Occipital lobe (tissue), 3 donors: ENCODE measurements at places on chromosomes 3 and 15.

DNA sequence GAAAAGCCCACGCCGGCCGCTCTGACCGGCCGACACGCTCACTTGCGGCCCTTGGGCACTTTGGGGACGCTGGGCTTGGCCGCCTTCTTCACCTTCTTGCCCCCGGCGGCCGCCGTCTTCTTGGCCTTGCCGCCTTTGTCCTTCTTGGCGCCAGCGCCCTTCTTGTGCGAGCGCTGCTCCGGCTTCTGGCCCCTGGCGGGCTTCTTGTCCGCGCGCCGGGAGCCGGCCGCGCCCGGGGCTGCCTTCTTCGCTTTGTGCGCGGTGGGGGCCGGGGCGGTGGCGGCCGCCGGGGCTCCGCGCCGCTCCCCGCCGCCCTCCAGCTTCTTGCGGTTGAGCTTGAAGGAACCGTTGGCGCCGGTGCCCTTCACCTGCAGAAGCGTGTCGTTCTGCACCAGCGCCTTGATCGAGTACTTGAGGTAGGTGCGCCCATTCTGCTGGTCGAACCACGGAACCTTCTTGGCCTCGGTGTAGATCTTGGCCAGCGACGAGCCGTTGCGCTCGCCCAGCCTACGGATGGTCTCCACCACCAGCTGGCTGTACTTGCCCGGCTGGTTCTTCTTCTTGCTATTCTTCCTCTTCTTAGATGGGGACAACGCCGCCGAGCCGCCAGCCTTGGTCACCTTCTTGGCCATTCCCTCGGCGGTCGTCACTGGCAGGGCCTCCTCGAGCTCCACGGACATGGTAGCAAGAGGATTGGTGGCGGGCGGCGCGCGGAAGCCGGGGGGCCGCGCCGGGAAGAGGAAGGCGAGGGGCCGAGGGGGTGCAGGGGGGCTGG, 36.7 kb downstream of the HMCES start:
- no peak for DNase-seq

DNA sequence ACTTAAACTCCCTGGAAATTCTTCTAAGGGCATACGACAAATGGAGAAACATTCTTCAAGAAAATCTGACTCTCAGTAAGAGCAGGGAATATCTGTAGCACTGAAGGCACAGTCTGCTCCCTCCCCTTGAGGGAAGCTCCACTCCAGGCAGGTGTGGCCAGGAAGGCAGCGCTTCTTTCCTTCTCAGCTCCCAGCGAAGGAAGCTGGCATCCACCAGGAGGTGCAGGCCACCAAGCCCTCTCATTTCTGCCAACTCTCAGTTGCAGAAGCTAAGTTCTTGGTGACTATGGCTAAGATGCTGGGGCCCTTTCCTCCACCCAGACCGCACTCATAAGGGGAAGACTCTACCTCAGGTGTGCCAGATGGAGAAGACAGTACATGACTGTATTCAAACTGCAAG, 37.7 kb upstream of the SLC41A3 start:
- DNase-seq: no peak

GRCh38 chr3:132016061-132017041, 18.5 kb downstream of the CPNE4 start:
- DNase-seq: no peak

DNA sequence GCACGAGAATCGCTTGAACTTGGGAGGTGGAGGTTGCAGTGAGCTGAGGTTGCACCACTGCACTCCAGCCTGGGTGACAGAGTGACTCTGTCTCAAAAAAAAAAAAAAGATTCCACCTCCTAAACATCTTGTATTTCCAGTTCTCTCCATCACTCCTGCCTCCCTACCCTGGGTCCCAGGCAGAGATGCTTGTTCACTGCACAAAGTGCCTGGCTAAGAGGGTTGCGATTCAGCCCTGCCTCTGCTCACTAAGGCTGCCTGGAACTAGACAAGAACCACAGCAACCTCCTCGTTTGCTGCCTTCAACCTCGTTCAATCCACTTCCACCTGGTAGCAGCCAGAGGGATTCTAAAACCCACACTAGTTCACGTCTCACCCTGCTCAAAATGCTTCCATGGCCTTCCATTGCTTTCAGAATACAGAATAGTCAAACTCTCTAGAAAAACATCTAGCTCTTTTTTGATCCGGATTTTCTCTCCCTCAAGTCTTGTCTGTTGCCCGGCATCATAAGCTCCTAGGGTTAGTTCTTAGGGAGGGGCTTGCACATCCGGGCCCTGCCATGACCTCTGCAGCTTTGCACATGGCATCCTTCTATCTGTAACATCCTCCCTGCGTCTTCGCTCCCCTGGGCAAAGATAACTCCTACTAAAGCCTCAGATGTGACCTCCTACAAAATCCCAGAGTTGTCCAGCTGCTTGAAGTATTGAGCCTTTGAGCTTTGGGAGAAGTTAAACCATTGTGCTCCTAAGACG, 1.0 kb upstream of the MCM2 start:
- no peak for DNase-seq

DNA sequence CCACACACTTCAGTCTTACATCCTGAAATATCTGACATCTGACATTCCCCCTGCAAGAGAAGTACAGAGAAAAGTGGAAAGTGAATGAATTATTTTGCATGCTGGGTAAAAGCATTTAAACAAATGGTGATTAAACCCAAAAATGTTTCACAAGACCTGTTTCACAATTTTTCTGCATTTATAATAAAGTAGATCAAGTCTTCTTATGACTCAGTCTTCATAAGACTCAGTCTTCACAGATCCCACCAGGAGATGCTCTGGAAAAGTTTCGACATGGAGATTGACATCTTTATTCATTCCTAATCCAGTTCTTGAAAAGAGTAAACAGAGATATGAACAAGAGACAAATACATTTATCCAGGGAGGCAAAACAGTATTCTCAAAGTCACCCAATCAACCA, 13.2 kb upstream of the EDC3 start:
- no peak for DNase-seq
